ENCODE measurements at places on chromosomes 13 and 19.

DNA sequence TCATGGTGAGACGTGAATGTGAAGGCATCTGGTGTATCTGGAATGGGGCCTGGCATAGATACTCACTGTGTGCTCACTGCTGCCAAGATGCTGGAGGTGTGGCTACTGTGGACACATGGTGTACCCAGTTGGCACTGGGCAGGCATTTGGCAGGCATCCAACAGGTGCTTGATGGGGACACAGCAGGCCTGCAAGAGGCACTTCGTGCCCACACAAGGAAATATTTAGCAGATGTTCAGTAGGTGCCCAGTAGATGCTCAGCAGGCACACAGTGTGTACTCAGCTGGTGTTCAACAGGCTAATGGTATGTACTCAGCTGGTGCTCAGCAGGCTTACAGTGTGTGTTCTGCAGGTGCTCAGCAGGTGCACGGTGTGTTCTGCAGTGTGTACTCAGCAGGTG, 14.2 kb downstream of the CRTC1 start:
- DNase-seq = peak; percentile 78

DNA sequence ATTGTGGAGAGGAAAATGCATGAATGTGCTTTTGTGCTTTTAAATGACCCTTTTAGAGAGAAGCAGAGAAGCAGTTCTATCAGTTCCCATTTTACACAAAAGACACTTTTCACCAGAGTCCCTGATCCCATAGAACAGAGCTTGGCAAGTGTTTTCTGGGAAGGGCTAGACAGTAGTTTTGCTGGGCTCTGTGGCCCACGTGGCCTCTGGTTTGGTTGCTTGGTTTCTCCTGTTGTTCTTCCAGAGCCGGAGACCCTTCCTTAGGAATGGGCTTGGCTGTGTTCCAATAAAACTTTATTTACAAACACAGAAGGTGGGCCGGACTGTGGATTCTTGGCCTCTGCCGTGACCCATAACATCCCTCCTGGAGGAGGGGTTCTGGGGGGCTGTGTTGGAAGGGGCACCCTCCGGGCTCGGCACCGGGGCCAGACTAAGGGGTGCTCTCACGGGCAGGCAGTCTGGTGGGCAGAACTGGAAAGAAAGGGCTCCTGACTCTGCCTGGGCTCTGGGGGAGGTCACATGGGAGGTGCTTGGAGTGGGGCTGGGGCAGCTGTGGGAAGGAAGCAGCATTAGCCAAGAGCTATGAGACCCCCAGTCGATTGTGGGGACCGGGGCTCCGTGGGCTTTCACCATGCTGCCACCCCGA, 3.2 kb downstream of the SPPL2B start:
- no peak for DNase-seq

DNA sequence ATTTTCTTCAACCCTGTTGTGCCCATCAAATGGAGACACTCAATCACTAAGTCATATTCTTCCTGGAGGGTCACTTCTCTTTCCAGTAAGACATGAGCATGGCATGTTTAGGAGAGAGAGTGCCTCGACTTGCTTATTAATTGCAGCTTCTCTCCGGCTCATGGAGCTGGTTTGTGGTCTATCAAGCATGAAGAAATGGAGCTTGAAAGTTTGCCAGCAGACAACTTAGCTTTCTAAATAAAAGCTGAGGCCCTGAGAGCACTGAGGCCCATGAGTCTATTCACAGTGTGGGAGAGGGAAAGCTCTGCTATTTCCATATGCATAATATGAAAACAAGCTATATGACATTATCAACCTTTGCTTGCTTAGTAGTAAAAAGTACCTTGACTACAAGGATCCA, 378.5 kb downstream of the FGF9 start:
- DNase-seq = no peak

GRCh38 chr13:76713280-76713679, 172.9 kb downstream of the KCTD12 start:
- DNase-seq = no peak

- peak; percentile 85 for DNase-seq
Observed at GRCh38 chr19:3880471-3881271, at the start of gene ATCAY. TSS of gene ATCAY (plus strand) at chr19:3880685. CDS start at chr19:3885768, 5,083 bp downstream.

DNA sequence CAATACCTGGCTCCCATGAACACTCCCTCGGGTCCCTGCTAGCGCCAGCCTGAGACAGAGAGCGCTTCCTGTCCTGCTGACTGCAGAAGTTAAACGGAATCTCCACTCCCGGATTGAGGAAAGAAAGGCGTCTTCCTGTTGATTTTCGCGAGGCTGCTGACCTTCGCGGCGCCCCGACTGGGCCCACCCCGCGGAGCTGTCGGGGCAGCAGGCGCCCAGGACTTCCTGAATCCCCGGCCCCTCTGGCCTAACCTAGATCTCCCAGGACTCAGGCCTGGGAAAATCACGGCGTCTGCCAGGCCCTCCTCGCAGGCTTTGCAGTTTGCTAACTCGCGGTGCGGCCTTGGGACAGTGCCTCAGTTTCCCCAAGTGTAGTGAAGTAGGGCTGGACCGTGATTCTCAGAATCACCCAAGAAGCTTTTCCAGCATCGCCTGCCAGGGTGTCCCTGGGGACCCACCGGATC, 108.8 kb downstream of the KCTD15 start:
- no peak for DNase-seq

GRCh38 chr19:12527034-12527836, 24.0 kb downstream of the ZNF564 start:
- DNase-seq = no peak

- DNase-seq = no peak
Observed at GRCh38 chr19:7670790-7671189, 1.9 kb downstream of the RETN start.

GRCh38 chr13:110617321-110618072, 2.2 kb downstream of the NAXD start:
- DNase-seq = no peak

DNA sequence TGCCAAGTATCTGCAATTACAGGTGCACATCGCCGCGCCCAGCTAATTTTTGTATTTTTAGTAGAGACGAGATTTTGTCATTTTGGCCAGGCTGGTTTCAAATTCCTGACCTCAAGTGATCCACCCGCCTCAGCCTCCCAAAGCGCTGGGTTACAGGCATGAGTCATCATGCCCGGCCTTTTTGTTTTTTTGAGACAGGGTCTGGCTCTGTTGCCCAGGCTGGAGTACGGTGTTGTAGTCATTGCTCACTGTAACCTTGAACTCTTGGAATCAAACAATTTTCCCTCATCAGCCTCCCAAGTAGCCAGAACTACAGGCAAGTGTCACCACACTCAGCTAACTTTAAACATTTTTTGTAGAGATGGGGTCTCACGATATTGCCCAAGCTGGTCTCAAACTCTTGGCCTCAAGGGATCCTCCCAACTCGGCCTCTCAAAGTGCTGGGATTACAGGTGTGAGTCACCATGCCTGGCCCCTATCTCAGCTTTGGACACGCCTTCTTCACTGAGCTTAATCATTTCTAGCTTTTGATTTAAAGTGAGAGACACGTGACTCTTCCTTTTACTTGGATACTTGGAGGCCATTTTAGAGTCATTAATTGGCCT, 4.0 kb upstream of the IRGC start:
- DNase-seq = no peak
